ENCODE measurements at places on chromosomes 2 and 18.

DNA sequence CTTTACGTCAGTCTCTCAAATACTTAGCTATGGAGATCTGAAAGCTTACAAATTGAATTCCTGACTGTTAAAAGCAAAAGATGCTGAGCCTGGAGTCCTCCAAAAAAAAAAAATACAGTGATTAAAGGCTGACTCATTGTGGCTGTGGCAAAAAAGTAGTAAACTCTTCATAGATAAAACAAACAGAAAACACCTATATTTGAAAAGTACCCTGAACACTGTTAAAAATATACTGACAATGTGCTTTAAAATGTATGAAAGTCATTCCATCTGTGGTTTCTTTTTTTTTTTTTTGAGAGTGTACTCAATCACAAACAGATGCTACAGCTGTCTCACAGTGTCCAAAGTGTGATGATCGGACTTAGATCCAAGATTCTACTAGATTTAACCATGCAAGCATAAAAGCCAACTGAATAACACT is 267.6 kb upstream of the CYP26B1 start:
- DNase-seq: no peak

DNA sequence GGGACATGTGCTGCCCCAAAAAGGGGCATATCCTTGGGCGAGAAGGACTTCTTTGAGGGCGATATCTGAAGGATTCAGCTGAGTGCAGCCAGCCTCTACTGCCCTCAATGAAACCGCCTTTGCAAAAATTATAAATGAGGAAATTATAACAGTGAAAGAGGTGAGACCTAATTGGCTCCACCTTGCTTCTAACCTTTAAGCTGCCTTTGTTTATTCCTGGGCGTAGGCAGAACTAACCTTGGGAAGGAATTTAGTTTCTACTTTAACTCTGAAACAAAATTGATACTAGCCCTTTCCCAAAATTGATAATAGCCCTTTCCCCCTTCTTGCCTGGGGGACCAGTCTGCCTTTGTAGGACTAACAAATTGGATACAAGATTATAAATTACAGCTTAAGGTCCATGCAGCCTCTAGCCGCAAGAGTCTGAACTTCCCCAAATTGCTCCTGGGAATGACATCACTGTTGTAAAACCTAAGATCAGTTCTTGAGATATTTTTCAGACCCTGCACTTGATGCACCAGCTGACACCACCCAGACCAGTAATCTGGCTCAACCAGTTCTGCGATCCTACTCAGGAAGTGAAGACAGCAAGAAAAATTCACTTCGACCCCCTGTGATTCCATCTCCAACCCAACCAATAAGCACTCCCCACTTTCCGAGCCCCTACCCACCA is 36.0 kb upstream of the ASAP2 start:
- no peak for DNase-seq

DNA sequence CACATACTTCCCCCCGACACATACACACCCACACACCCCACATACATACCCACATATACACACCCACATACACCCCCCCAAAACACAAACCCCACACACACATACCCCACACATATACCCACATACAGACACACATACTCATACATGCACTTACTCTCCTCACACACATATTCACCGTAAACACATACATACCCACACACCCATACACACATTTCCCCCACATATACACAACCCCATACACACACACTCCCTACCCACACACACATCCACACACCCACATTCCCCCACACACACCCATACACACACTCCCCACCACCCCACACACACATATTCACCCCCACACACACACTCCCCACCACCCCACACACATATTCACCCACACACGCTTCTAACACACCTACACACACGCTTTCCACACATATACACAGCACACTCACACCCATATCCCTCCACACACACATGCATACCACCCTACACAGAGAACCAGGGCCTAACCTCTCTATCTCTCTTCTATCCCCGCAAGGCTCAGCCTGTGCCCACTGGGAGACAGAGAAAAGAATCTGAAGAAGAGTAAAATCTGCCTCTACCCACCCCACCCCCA is 182.4 kb upstream of the ETAA1 start:
- DNase-seq: no peak

DNA sequence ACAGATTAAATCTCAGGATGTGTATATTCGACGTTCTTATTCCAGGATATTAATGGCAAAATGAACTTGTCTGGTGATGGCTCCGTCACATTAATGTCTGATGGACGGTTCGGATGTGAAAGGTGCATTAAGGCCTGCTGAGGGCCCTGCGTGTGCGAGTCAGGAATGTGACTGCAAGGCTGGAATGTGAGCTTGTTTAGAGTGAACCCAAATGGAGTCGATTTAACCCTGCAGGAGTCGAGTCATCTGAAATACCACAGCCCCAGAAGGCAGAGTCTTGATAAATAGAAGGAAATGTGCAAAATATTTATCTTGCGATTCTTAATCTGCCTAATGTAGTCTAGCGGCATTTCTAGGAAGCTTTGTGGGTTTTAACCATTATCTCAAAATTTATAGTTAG is 44.3 kb downstream of the RDH14 start:
- DNase-seq: no peak

Data from DND-41 (cell line).